Dermis blood vessel endothelial cell (primary cell): ENCODE measurements at places on chromosomes 6 and 20.
A peak's percentile ranks its signal among the peaks of the same experiment; 100 is the strongest.

GRCh38 chr6:168318090-168318489, 1.5 kb downstream of the DACT2 start:
- DNase-seq = no peak

- DNase-seq = no peak
These were observed 1.5 kb upstream of the GZF1 start for GRCh38 chr20:23360531-23360930.

DNA sequence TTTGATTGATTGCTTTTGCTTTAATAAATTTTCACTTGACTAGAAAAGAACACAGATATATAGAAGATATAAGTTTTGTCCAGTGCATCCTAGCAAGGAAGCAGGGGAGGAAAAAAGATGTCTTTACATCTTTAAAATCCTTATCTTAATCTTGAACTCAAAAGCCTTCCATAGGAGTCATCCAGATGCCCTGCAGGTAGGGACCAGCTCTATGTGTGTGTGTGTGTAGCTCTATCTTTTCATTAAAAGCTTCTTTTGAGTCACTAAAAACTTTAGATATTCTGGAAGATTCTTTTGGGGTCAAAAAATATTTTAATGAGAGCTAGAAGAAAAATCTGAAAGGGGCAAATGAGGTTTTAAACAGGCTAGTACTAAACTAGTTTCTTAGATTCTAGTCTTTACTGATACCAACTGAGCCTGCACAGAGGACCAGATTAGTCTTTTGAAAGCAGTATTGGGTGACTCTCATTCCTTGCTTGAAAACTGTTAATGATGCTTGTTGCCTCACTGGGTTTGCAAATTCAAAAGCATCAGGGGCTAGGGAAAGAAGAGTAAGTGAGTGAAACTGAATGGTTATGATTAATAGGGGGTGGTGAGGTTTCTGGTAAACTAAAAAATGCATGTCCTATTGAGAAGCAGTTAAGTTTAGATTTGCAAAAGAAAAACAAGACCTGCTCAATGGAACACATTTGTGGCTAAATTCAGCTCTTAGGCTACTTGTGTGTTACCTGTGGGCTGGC, 40.6 kb upstream of the JAG1 start:
- DNase-seq = no peak

- peak; percentile 63 for DNase-seq
These were observed 51.5 kb downstream of the CTCFL start for GRCh38 chr20:57473246-57474048.

DNA sequence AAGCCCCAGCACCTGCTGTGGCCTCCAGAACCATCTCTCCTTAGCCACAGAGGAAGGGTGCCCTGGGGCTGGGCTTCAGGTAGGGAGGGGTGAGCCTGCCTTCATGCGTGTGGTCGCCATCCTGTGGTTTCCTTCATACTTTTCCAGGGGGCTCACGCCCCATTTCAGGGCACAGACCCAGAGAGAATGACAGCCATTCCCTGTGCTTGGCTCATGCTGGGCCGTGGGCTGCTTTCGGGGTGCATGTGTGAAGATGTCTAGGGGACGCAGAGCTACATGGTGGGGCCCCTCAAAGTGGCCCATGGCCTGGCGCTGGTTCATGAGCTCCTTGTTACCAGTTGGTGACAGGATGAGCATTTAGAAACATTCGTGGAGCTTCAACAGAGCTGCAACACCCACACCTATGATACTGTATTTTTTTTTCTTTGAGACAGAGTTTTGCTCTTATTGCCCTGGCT, 190.3 kb upstream of the SLC24A3 start:
- DNase-seq = no peak
